Stimulated activated CD4-positive, alpha-beta T cell treated with anti-CD3 and anti-CD28 coated beads, TNF-alpha, amount 100 ng/mL, for 4 hours (primary cell): ENCODE measurements at places on chromosomes 3 and 15.

DNA sequence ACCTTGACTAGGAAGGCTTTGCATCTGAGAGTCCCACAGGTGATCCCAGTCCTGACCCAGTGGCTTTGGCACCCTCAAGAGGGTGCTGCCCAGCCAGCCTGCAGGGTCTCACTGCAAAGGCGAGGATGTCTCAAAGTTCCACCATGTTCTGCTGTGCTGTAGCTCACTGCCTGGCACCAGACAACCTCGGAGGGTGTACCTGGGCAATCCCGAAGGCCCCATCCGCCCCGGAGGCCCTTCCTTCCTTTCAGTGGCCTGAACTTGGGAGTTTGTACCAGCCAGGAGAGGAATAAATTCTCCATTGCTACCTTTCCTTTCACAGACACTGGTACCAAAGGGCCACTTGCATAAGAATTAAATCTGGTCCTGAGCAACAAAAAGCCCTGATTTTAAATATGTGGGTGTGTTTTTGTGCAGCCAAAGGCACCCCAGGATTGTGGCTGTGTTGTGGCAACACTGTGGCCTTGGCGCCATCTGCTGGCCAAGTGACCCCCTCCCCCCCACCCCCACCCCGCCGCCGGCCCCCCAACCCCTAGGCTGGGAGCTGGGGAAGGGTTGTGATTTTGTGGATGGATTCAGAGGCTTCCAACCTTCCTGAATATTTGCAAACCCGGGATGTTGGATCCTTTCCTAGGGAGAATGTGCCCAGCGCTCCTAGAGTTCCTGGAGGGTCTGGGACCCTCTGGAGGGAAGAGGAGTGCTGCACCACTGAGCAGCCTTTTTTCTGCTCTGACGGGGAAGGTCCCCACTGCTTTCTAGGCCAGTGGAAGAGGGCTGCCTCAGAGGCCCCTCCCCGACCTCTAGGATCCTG is 9.7 kb upstream of the PTPN23 start:
- DNase-seq: no peak

GRCh38 chr3:3087716-3088465 is 22.3 kb downstream of the IL5RA start:
- DNase-seq: no peak

GRCh38 chr3:31289584-31289983 is 243.1 kb upstream of the STT3B start:
- DNase-seq: no peak

GRCh38 chr3:64104691-64105111 is 81.4 kb upstream of the PSMD6 start:
- DNase-seq: no peak

DNA sequence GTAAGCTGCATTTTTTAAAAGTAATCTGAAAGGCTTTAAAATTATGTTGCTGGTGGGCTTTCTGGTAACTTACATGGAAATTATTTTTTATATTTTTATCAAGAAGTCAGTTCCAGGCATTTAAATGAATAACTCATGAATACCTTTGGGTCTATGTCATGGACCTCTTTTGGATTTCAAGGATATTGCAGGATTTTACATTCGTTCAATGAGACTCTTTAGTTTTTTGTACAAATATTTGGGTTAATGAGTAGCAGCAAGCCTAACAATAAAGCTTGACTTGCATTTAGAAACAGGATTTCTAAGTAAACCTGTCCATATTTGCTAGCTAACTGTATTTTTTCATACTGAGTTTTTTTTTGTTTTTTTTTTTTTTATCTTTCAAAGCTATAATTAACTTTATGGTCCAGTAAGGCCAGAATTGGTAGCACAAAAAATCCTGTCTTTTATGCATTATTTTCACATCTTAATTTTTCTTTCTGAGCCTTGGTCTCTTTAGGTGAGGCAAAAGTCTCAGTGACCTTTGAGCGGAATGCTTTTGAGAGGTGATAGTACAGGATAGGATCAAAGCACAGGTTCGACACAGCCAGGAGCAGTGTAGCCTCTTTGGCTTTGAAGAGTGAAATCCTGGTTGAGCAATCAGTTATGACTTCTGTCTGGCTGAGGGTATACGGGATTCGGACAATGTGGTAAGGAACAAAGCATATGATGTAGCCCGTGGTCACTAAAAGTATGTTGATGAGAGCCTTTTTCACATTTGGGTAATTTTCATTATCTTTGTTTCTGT is 4.8 kb downstream of the GPR171 start:
- no peak for DNase-seq

GRCh38 chr15:75104804-75105557 is 81.6 kb downstream of the PPCDC start:
- no peak for DNase-seq

DNA sequence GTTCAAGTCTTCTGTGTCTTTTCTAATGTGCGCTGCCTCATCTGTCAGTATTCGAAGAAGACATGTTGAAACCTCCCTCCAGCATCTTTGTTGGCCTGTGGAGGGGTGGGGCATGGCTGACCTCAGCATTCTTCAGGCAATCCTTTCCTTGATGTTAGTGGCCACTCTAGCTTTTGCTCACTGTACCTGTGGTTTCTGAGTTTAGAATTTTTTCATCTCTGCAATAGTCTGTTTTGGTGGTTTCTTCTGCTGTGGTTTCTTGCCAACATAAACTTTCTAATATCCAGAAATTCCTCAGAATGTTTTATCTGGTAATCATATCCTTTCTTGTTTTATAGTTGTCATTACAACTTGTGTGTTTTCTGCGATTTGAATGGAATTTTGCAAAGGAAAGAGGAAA is 251.3 kb upstream of the NR2E3 start:
- no peak for DNase-seq

GRCh38 chr3:37779289-37780152 is 82.2 kb upstream of the CTDSPL start:
- no peak for DNase-seq

- DNase-seq: no peak
Measured at GRCh38 chr3:193491026-193491425, 63.7 kb downstream of the ATP13A4 start.

DNA sequence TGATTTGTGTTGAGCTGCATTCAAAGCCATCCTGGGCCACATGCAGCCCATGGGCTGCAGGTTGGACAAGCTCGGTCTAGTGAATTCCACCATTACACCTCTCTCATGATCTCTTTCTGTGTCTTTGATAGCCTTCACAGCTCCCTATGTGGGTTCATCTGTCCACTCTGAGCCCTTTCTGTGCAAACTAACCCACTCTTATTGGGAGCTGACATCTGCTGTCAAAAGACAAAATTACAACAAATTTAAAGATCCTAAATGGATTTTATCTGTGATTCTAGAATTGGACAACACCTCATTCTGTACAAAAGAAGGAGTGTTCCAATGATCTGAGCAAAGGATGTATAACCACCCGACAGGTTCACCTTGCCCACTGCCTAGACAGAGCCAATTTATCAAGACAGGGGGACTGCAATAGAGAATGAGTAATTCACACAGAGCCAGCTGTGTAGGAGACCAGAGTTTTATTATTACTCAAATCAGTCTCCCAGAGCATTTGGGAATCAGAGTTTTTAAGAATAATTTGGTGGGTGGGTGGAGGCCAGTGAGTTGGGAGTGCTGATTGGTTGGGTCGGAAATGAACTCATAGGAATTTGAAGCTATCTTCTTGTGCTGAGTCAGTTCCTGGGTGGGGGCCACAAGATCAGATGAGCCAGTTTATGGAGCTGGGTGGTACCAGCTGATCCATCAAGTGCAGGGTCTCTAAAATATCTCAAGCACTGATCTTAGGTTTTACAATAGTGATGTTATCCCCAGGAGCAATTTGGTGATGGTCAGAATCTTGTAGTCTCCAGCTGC is 2.6 kb upstream of the XYLB start:
- DNase-seq: no peak

- no peak for DNase-seq
Measured at GRCh38 chr3:136817448-136817847, 1.5 kb upstream of the SLC35G2 start.

- no peak for DNase-seq
Measured at GRCh38 chr3:12893247-12893646, 51.9 kb upstream of the RPL32 start.

DNA sequence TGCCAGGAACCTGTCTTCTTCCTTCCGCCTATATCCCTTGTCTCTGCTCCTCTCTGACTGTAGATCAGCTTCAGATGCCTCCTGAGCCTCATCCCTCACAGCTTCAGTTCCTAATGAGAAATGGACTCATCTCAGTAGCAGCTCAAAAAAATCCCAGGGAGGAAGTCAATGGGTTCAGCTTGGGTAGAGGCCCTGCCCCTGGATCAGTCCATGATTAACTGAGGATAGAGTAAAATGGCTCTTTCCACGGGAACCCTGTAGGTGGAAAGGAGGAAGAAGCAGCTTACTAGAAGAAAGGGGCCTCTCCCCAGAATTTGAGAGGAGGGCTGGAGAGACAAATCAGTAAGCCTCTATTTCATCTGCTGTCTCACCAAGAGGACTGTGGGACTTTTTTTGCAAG is 26.9 kb upstream of the HCN4 start:
- DNase-seq: no peak

DNA sequence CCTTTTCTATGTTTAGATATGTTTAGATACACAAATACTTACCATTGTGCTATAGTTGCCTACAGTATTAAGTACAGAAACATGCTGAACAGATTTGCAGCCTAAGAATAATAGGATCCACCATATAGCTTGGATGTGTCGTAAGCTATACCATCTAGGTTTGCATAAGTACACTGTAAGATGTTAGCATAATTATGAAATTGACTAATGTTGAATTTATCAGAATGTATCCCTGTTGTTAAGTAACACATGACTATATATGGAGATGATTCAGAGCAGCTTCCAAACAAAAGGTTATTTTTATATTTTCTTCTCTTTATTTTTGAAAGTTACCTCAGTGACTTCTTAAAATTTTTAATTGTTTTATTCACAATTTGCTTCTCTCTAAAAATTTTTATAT is 2.4 kb downstream of the SLC28A2 start:
- no peak for DNase-seq

- no peak for DNase-seq
Measured at GRCh38 chr3:39479701-39480414, 12.4 kb downstream of the MOBP start.

DNA sequence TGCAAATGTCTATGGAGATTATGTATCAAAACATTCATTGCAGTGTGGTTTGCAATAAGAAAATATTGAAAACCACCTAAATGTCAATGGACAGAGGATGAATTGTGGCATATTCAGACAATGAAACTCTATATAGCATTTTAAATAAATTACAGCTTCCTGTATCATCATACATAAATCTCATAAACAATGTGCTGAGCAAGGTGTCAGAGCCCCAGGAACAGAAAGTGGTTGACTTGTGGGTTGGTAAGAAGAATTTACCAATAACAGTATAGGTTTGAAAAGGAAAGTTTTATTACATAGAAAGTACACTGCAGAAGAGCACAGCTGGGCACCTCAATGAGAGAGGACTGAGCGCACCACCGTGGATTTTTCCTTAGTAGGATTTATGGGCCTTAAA is 75.2 kb downstream of the ZMAT3 start:
- no peak for DNase-seq

DNA sequence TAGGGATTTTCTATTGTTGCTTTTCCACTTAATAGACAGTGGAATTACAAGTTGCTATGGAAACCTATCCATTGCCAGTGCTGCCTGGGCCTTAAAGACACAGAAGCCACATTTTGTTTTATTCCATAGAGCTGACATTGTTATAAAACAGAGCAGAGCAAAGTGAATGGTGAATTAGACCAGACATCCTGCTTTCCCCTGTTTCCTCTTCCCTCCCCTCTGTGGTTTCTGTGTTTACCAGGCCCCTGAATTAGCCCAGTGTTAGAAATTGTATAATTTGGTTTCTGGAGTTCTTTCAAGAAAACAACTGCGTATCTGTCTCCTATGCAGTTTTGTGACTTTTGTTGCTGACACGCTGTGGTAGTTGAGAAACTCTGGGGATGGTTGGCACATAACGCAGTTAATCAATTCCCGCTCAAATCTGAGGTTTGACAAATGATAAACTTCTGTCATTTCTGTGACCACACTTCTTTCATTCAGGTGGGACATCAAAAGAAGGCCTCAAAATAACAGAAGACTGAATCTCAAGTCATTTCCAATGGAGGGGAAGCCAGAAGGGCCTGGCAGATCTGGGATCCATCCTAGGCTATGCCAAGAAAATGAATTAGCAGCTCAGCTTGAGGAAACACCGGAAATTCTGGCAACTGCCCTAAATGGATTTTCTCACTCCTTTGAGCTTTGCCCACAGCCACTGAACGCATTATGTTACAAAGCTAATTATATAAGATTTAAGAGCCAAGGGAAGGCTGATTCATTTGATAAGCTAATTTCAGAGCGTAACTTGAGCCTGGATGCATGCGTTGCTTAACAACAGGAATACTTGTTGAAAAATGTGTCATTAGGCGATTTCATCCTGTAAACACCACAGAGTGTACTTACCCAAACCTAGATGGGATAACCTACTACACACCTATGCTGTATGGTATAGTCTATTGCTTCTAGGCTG is 46.9 kb downstream of the NR1D2 start:
- DNase-seq: no peak

GRCh38 chr3:148066802-148067201 is 630.9 kb upstream of the AGTR1 start:
- no peak for DNase-seq

DNA sequence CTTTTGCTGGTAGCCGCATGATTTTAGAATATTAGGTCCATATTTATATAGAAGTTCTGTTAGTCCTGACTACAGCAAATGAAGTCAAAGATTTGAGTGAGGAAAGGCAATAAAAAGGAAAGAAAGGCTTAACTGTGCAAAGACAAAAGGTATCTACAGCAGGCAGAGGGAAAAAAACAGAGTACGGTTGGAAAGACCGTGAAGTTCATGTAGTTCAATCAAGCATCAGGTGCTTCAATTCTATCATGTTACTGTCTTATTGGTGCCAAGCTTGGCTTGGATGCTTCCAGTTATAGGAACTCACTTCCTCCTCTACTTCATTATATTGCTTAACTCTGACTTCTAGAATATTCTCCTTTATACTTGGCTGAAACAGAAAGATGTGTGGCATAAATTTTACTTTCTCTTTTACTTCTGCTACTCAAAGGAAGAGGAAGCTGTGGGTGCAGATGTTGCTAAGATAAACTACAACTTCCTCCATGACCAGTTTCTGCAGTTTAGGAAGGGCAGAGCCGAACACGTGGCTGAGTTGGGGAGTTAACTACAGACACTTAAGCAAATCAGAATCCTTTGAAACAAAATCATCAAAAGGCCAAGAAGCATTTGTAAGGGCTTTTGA is 72.6 kb upstream of the ZBED2 start:
- DNase-seq: peak; percentile 56

GRCh38 chr3:106825962-106826605 is 551.2 kb upstream of the CCDC54 start:
- DNase-seq: no peak

GRCh38 chr15:85582131-85583079 is 202.0 kb downstream of the AKAP13 start:
- peak; percentile 44 for DNase-seq

GRCh38 chr3:183158113-183158512 is 4.4 kb downstream of the LAMP3 start:
- DNase-seq: no peak

DNA sequence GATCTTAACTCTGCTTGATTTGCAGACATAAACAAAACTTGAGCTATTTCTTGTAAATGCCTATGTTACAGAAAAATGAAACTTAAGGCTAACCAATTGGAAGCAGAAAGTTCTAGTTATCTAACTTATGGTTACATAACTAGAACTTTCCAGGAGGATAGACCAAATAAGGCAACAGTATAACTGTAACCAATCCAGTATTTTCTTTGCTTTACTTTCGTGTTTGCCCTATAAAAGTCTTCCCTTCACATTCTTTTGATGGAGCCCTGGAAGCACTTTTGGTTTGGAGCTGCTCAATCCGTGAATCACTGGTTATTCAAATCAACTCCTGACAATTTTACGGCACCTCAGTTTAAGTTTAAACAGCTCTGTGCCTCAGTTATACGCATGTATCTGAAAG is 164.6 kb downstream of the SUCLG2 start:
- DNase-seq: no peak

- no peak for DNase-seq
Measured at GRCh38 chr3:69087030-69087791, 2.5 kb downstream of the ARL6IP5 start.
